ENCODE measurements at places on chromosomes 11 and 22.

GRCh38 chr11:48170241-48171233, 46.1 kb upstream of the OR4B1 start:
- no peak for DNase-seq

- no peak for DNase-seq
Observed at GRCh38 chr22:21718499-21718898, 17.1 kb downstream of the YPEL1 start.

GRCh38 chr11:77879218-77879617, 58.3 kb downstream of the AAMDC start:
- no peak for DNase-seq

DNA sequence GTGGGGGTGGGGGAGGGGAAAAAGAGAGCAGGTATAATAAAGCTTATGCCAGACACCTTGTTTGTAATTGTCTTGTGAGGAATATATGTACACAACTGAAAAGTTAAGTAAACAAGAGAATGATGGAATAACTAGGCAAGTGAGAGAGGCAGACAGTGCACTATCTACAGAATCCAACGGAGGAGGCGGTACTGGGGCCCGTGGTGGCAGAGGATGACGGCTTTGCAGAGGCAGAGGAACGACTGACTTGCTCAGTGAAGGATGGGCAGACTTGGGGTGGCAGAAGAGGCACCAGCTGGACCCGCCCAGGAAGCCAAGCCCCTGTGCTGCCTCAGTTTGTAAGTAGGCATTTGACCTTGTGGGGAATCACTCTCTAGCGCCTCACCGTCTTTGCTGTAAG, 297.6 kb downstream of the ST3GAL4 start:
- no peak for DNase-seq

DNA sequence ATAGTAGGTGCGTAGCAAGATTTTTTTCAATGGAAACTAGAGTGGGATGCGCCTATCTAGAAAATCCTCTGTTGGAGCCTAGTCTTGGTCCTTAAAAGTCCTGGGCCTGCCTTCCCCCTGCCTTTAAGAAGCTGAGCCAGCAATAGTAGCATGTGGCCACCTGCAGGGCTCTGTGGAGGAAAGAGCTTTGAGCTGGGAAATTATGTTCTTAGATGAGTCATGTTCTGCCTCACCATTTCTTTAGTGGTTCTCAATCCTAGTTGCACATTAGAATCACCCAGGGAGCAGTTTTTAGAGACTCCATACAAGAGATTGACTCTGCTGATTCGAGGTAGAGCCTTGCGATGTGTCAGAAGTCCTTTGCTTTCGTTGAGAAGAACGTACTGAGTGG, 133.5 kb downstream of the COMMD9 start:
- DNase-seq, result no peak

GRCh38 chr11:8719211-8719649, 36.6 kb downstream of the RPL27A start:
- peak; percentile 85 for DNase-seq

DNA sequence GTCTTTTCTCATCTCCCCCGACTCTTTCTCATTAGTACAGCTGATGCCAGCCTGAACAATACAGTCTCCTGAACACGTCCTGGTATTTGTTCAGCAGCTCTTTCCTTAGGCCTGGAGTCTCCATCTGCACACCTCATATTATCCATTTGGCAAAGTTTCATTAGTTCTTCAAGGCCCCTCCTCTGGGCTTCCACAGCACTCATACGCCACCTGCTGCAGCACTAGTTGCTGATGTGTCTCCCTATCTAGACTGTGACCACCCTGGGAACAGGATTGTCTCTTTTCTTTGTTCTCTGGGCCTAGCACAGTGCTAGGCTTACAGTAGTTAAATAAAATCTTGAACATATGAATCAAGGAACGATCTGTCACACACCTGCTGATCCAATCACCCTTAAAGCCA, 17.2 kb downstream of the DCHS1 start:
- DNase-seq, result no peak

DNA sequence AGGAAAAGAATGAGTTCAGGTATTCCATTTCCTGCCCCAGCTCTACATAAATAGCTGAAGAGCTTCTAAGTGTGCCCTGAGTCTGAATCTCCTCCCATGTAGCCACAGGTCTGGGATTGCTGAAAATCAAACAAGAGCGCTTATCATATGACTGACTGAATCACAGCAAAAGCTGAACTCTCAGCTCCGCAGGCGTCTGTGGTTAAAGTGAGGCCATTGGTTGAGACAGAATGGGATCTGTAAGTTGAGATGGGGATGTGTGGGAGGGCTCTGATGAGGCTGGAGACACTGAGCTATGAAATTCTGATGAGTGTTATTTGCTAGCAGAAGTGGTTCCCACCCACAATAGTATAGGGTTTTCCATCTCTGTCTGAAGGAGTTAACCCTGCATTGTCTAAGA, 637.0 kb downstream of the OPCML start:
- DNase-seq, result no peak

Measured in 8988T (cell line).